ENCODE measurements at places on chromosomes 5 and 9. TPM values are rescaled to one million over a fixed set of nuclear protein-coding genes. Genes with fewer than 3 reads are reported as not detected.

The PPP1R26 gene
- 15.3 TPM for polyA plus RNA-seq

DNA sequence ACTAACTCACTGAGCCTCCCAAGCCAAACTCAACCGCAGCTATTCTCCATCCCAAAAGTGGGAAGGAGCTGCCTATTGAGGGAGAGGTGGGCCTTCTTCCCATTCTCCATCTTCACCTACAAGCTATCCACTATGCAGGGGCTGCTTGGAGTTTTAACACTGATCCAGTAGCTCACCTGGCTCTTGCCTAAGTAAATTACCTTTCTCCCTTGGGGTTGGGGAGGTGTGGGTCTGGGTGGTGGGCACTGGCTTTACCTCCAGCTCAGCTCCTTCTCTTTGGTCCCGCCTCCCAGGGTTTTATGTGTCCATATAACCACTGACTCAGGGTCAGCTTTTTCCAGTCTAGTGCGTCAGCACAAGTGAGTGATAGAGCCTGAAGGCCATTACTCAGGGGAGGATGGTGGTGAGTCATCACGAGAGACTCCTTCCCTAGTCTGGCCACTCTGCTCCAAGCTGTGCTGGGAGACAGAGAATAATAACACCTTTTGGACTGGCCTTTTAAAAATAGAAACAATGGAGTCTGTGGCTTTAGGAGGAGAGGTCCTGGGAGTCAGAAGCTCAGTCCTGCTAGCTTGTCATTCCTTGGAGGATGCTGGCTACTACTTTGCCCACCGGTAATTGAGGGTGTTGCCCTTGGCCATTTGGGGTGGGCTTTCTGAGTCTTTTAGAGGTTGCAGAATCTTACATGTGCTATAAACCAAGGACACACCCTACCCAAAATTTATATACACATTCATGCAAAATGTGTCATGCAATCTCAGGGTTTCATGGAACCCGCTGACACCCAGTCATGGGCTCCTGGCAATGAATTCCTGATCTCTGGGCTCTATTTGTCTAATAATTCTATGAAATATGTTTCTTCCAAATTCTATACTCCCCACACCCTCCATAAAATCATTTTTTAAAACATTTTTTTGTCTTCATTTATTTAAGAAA lies 35.6 kb upstream of the ATP6V1G1 start:
- DNase-seq: peak; percentile 86

GRCh38 chr9:37990404-37991015 lies 78.5 kb downstream of the SHB start:
- DNase-seq: no peak

The GARNL3 gene
- 24.0 TPM for polyA plus RNA-seq

- DNase-seq: no peak
Measured at GRCh38 chr5:90655423-90655822, 96.8 kb downstream of the ADGRV1 start.

The FAM200C gene
- 7.8 TPM for polyA plus RNA-seq

GRCh38 chr5:757931-758697 lies 26.4 kb downstream of the ZDHHC11B start:
- DNase-seq: peak; percentile 81

Measured in large intestine (tissue), 12 donors.